ENCODE measurements at places on chromosomes 12 and 14.

DNA sequence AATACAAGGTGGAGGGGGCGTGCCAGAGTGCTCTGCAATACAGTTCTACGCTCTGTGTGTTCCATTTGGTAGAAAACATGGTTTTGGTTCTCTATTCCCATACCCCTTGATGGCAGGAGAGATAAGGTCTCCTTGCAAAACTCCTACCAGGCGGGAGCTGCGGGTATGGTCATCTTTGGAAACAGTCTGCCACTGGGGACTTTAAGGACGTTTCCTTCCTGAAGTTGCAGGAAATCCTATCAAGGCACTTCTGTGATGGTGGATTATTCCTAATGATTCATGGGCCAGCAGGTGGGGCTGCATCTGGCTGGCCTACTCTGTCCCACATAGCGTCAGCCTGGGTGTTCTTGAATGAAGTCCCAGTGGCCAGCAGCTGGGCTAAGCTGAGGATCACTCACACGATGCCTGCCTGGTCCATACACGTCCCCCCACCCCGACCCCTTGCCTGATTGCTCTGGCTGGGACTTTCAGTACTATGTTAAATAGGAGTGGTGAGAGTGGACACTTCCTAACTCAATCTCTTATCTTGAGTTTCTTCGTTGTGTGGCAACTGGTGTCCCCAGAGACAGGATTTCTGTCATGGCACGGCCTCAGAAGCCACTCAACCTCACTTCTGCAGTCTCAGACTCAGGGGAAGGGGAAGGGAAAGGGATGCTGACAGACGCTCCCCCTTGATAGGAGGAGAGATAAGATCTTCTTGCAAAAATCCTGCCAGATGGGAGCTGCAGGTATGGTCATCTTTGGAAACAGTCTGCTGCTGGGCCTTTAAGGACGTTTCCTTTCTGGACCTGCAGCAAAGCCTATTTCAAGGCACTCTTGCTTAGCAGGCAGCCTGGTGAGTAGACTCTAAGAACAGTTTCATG is 61.0 kb upstream of the FKBP4 start:
- DNase-seq = no peak

DNA sequence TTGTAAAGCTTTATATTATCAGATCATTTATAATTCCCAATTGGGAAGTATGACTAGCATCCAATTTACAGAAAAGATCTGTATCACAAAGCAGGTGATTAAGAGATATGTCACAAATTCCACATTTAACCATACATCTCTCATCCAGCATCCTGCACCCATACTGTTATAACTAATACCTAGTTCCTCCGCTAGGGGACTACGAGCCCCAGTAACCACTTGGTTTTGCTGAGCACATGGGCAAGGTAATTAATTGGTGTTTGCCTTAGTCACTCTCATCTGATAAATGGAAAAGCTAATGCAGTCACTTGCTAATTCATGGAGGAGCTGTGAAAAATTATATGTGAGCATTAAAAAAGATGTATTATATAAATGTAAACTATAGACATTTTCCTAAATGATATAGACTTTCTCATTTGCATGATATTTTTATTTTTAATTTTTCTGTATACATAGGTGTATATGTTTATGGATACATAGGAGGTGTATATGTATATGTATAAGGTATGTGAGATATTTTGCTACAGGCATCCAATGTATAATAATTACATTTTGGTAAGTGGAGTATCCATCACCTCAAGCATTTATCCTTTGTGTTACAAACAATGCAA is 1031.8 kb downstream of the GALC start:
- DNase-seq = peak; percentile 4

- no peak for DNase-seq
Measured at GRCh38 chr12:74791365-74791764, 253.7 kb downstream of the ATXN7L3B start.

GRCh38 chr14:72942934-72943333 is 16.7 kb downstream of the DCAF4 start:
- DNase-seq = no peak

DNA sequence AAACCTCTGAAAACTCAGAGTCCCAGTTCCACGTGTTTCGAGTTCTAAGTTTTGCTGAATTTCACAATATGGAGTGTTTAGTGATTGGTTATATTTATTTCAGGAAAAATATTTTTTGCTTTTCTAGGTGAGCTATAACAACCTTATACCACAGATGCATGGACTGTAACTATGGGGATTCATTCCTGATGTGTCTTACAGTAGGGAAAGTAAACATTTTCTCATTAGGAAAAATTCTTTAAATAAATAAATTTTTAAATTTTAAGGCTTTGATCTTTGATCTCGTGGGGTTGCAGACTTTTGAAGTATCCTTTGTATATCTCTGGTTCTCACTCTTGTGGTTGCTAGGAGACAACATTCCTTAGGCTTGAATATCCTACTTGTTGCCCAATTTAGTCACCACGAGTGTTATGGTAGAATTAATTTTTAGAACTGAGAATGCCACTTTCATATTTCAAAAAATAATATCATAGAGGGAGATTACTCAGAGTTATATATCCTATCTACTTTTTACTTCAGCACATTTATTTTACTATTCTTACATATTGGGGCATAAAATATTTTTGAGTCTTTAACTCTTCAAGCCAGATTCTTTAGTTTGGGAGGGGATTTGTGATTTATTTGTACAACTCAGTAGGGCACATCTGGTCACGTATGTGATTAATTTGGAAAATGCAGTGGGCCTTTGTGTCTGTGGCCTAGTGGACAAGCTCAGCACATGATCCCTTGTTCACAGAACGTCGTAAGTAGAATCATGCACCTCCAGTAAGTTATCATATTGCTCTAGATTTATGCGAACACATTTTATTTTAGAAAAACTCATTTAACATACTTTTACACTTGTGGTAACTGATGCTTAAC is 224.0 kb downstream of the TTC6 start:
- DNase-seq = no peak

DNA sequence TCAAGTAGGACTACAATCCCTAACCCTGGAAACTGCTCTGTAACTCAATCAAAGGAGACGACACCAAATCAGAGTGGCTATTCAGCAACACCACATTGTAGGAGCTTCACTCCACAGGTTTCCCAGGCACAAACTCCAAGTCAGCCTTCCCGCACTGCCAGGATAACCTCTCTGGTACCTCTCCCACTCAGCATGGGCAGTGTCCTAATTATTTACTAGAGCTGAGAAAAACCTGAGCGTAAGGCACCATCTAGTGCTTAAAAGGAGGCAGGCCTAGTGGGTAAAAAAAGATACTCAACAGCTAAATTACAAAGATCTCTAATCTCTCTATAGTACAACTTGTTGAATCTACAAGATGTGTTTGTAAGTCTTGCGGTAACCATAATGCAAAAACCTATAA is 36.1 kb downstream of the PARP11 start:
- DNase-seq = peak; percentile 12

- no peak for DNase-seq
Measured at GRCh38 chr14:22384167-22384549, 204.9 kb downstream of the DAD1 start.

GRCh38 chr12:104588047-104588920 is 131.5 kb downstream of the CHST11 start:
- DNase-seq = no peak

DNA sequence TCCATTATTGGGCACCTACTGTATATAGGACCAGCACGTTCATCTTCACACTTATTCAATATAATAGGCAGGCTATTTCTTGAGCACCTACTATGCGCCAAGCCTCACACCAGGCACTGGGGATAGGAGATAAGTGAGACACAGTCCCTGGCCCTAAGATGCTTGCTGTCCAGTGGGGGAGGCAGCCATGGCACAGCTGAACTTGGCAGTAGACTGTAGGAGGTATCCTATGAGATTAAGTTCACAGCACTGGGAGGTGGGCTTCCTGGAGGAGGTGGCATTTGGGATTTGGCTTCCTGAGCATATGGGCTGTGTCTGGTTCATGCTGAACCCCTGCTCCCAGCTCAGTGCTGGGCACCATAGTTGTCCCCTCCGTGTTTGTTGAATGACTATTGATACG is 65.1 kb downstream of the MVK start:
- DNase-seq = no peak

DNA sequence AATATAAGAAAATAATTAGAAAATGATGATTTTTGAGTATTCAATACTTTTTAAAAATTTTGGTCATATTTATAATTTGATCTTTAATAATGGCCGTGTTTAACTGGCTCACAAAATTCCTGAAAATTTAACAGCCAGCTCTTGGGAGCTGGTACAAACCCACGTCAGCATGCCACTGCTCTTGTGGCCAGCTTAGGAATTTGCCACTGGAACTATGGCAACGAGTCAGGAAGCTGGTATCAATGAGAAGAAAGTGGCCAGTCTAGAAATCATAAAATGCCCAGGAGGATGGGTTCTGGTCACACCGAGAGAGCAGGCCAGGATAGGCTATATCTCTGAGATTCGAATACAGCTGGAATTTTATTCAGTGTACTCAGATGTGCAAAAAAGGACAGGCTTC is 72.2 kb upstream of the PLEKHG3 start:
- DNase-seq = no peak

- DNase-seq = no peak
Measured at GRCh38 chr12:4417455-4417854, 28.2 kb downstream of the FGF6 start.

GRCh38 chr12:7788294-7788660 is 925 bp upstream of the NANOG start:
- no peak for DNase-seq

GRCh38 chr14:58297412-58297761 is 968 bp upstream of the ARID4A start:
- no peak for DNase-seq

- no peak for DNase-seq
Measured at GRCh38 chr12:93266-94005, 26.9 kb downstream of the IQSEC3 start.

- no peak for DNase-seq
Measured at GRCh38 chr14:69014829-69015259, 35.7 kb upstream of the ACTN1 start.

GRCh38 chr14:55243386-55243785 is 27.8 kb upstream of the FBXO34 start:
- DNase-seq = no peak

DNA sequence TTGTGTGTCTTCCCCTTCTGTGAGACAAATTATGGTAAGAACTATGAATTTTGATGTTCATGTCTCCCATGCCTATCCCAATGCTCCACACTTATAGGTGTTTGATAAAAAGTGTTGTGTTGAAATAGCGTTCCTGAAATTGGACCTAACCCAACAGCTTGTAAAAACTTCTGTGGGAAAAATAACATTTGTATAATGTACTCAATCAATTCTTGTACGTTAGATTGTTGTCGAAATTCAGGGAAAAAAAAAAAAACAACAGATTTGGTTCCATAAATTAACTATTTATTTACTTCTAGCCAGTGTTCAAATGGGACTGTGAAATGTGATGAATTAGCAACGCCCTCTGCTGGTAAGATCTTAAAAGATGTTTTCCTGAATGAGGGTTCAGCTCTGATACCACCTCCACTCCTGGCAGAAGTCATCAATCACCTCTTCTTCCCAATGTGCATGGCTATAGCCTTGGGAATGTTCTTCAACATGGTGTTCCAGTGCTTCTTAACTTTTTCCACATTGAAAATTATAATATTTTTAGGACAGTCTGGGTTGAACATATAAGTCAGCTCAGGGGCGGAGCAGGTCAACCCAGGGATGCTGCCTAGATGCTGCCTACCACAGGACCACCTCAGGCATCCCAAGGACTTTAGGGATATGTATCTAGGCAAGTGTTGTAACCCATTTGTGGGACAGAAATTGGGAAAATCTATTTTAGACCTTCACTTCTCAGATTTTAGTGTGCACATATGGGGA is 170.6 kb downstream of the OTOGL start:
- peak; percentile 62 for DNase-seq

DNA sequence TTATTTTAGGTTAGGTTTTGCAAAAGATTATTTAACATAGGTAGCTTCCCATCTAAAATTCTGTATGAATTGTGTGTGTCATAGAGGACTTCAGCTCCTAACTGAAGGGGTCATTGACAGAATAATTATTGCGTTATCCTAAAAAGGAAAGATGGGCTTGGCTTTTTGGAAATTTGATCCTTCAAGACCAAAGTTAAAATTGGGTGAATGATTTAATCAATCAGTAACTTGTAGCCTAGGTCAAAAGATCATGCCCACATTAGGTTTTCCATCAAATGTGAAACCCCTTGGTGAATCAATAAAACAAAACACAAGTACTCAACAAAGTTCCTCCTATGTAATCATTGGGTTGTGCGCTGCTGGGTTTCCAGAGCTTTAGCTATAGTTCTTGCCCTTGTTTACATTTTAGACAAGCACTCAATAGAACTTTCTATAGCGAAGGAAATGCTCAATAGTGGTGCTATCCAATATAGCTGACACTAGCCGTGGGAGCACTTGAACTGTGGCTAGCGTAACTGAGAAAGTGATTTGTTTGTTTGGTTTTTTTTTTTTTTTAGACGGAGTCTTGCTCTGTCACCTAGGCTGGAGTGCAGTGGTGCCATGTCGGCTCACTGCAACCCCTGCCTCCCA is 37.6 kb upstream of the ARHGAP5 start:
- no peak for DNase-seq

GRCh38 chr14:50954811-50955372 is 10.6 kb upstream of the PYGL start:
- peak; percentile 54 for DNase-seq

DNA sequence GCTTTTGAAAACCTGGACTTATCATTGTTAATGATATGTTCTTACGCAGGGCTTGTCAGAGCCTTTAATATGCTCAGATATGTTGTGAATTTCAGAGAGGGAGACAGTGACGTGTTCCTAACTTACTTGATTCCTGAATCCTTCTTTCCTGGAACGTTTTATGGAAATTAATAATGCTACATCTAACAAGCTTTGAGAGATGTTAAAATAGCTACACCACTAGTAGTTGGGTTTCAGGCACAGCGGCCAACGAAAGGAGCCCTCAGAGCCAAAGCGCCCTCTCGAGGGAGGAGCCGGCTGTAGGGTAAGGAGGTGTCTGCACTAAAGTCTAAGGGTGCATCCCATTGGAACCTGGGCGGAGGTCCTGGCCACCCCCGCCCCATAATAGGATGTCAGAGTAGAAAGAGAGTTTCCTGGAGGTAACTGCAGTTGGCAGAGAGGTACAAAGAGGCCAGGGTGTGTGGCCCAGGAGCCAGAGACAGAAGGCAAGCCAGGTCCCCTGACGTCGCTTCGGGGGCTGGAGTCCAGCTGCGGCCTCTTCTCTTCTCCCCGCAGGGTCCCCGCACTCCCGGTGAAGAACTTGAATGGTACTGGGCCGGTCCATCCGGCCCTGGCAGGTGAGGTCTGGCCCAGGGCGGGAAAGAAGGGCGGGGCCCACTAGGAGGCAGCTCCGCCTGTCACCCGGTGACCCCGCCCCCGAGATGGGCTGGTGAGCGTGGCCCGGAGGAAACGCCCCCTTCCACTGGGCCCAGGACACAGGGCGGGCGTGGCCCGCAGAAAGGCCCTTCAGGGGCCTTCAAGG is 36.3 kb downstream of the DTX1 start:
- peak; percentile 17 for DNase-seq

- DNase-seq = peak; percentile 2
Measured at GRCh38 chr14:71487941-71488340, 444.3 kb upstream of the RGS6 start.

All from OCI-M1 (cell line).